ENCODE measurements at places on chromosomes 6 and 20.

DNA sequence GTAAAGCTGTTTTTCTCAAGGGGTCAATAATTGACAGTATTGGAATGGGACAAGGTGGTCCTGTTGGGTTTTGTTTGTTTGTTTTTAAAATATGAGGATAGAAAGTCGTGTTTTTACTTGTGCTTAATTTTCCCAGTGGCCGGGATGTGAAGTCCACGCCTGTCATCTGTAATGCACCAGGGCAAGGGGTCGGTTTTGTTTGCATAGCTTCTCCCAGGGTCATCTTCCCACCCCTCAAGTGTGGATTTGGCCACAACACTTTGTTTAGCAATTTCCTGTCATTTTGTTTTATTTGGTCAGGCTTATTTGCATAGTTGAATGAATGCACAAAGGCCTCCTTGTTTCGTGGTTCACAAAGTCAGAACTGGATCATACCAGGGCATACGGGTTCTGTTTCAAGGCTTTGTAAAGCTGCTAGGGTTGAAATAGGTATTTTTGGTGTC lies 29.8 kb downstream of the SYNJ2 start:
- DNase-seq = no peak

DNA sequence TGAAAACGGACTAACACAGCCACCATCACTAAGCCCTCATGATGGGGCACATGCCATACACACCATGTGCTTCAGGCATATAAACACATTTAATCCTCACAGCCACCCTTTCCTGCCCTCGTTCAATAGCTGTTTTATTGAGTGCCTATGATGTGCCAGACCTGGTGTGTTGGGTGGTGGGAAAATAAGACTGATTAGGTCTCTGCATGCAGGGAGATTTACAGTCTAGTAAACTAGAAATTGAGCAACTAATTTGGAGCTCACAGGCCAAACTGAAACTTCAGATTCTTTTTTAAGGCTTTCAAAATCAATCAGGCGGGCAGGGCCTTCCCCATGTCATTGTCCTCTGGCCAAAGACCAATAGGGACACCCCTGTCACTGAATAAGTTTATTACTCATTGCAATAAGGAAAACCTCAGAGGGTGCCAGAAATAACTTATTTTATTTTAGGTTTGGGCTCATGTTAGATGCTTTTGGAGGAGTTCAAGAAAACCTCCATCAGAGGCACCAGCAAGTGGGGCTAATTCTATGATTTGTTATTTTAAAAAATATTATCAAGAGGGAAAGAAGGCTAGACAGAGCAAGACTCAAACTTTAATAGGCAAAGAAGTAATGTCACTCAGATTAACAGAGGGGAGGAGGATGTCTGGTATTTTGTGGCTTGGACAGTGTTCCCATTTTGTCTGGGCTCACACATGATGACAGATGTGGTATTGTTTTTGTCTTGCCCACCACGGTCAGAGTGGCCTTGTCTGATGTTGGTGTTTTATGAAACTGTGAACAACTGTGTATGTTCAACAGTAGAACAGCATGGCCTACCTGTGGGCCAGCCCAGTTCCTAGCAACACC lies 12.0 kb downstream of the ZFP64 start:
- DNase-seq = no peak

GRCh38 chr20:24337551-24337950 lies 131.9 kb upstream of the SYNDIG1 start:
- no peak for DNase-seq

DNA sequence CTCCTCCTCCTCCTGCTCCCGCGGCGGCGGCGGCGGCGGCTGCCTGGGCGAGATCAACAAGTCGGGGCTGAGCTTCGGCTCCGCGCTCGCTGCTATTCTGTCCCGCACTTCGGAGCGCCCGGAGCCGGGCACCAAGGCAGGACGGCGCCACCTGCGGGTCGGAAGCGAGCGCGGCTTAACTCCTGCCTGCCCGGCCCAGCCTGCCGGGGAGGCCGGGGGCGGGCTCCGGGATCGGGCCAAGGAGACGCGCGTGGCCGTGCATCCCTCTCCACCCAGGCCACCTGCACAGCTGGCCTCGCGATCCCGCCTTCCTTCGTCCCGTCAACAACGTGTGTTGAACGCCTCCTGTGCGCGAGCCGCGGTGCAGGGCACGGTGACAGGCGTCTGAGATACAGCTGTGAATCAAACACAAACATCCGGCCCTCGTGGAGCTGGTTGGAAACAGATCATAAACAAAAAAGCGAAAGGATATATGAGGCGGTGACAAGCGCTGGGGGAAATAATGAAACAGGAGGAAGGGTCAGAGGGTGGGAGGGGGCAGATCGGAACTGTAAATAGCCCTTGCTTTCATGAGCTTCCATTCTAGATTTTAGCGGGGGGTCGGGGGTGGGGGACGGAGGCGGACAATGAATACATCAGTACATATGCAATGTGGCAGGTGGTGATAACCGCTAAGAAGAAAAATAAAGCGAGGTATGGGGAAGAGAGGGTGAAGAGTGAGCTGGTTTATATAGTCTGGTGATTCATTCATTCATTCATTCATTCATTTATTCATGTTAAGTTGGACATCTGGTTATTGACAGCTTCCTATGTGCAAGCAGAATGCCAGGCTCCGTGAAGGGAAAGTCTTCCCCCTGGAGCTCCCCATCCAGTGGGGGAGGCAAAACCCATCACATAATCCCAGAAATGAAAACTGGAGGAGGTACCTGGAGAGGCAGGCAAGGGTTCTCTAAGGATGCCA lies 2.0 kb upstream of the KCNB1 start:
- DNase-seq = peak; percentile 36

GRCh38 chr20:63116412-63117106 lies 99.4 kb downstream of the YTHDF1 start:
- no peak for DNase-seq

DNA sequence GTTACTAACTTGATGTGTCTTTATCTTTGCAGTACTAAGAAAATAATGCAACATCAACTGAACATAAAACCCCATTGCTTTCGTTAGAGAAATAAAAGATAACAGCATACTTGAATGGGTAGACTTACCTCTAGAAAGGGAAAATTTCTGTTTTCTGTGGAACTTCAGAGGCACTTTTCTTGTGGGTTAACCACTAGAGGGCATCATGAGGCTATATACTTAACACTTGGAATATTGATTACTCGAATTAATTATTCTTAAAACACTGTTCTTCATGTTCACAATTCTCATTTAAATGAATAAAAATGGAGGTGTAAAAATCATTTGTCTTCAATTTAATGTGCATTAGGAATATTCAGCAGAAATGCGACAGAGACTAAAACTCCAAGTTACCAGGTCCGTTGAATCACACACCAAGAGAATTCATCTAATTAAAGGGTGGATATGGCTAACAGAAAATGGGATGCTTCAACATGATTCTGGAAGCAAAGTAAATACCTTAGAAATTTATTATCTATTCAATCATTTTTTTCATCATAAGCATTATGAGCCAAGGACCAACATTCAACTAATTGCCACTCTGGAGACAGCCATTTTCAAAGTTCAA lies 330.8 kb upstream of the PREP start:
- DNase-seq = no peak

DNA sequence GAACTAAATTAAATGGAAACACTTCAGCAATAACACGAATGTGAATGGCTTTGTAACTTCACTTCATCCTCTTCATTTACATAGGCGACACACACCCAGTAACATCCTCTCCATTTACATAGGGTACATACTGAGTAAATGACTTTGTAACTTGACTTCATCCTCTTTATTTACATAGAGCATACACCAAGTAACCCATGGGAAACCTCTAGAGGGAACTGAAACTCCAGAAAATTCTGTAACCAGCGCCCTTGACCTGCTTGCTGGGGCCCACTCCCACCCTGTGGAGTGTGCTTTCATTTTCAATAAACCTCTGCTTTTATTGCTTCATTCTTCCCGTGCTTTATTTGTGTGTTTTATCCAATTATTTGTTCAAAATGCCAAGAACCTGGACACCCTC lies 81.6 kb upstream of the OPRM1 start:
- DNase-seq = no peak

DNA sequence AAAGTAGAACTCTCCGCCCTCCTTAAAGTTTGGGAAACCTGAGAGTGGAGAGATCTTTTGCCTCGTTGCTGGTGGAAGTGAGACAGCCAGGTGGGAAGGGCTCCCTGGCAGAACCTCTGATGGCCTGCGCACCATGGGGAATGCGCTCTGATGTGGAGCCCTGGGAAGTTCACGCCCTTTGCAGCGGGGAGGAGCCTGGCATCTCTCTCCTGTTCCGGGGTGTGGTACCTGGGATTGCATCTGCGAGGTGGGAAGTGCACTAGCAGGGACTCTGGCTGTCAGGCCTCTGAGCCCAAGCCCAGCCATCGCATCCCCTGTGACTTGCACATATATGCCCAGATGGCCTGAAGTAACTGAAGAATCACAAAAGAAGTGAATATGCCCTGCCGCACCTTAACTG lies 159.8 kb downstream of the AKAP7 start:
- no peak for DNase-seq

Measured in activated T-helper 1 cell treated with anti-CD3 and anti-CD28 coated beads, Interleukin-2, amount 50 U/mL, for 16 hours (primary cell).